GM13976 (cell line): ENCODE measurements at places on chromosomes 7 and 10.

DNA sequence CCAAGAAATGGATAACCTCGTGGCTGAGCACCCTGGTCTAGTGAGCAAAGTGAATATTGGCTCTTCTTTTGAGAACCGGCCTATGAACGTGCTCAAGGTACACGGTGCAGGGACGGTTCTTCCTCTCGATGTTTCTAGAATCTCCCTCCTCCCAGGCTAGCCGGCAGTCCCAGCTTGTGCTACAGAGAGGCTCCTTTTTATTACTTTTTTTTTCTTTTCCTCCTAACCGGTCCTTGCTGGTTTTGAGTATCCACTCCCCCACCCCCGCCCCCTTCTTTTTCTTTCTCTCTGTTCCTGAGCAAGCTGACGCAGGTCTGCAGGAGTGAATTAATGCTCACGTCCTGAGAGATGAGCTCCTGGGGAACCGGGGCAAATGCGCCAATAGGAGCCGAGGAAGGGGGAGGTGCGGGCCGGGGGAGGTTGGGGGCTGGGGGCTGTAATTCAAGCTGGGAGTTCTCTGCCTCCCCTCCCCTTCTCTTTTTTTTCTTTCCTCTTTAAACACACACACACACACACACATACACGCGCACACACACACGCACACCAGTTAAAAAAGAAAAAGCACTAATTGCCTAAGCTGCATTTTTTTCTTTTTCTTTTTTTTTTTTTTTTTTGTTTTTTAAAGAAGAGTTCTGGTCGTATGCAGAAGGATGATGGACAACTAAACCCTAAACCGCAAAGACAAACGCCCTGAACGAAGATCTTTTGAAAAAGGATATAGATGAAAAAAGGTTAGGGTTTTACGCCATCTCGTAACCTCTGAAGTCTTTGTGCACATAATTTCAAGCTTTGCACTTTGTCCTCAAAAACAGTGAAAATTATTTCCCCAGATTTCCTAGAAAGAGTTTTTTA lies 6.6 kb downstream of the CPA2 start:
- DNase-seq = peak; percentile 45

- DNase-seq = no peak
Measured at GRCh38 chr10:29280488-29280840, 8.4 kb upstream of the LYZL1 start.

DNA sequence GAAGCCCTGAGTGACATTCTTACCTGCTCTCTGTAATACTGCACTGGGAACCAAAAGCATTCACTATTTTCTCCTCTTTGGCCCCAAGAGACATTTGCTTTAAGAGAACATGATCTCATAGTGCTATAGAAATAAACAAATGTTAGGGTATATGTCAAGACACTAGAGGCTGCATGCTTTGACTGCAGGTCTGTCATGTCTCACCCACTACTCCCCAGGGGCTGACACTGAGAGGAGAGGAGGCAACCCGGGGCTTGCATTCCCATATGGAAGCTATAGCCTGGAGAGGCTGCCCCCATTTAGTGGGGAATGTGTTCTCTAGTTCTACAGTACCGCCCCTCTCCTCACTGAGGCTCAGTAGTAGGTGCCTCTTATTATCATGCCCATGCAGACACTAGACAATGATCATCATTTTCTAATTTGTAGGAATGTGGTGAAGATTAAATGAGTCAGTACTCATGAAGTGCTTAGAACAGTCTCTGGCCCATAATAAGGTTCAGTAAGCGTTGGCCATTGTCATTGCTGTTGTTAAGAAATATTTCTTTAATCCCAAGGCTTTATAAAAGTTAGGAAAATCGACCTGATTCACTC lies 4.9 kb upstream of the SLF2 start:
- no peak for DNase-seq

- no peak for DNase-seq
Measured at GRCh38 chr10:24428410-24428782, 219.5 kb downstream of the KIAA1217 start.

- no peak for DNase-seq
Measured at GRCh38 chr10:33412241-33412640, 77.8 kb upstream of the NRP1 start.

DNA sequence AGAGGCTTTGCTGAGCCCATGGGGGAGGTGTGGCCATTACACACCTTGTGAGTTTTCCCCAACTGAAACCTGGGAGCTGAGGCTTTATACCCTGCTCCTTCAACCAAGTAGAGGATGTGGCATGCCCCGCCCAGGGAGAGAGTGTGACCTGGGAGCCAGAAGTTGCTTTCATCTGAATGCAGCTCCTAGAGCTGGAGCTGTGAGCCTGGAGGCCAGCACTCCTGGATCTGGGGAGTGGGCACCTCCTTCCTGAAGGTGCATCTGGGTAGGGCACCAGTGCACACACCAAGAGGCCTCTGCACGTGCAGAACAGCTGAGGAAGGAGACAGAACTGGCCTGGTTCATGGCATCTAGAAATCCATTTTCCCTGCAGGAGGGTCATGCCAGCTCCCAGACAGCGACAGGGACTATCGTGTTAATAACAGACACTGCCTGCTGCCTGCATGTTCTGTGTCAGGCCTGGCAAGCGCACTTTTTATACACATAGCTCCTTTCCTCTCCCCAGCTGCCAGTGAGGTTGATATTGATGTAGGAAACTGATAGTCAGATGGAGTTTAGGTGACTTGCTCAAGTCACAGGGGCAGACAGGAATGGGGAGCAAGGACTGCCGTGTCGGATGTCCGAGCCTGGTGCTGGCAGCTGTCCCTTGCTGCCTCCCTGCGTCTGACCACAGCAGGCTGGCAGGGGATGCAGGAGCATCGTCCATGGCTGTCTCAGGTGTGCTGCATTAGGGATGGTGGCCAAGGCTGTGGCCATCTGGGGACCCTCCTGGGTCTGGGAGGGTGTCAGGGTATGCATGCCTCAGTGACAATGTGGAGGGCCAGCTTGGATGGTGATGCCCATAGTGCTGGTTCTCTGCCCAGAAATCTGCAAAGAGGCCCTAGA lies 189.9 kb upstream of the CXCL12 start:
- DNase-seq = no peak

GRCh38 chr7:34242391-34242790 lies 337.1 kb downstream of the BMPER start:
- DNase-seq = no peak

- no peak for DNase-seq
Measured at GRCh38 chr7:157541295-157542067, 204.7 kb downstream of the DNAJB6 start.

DNA sequence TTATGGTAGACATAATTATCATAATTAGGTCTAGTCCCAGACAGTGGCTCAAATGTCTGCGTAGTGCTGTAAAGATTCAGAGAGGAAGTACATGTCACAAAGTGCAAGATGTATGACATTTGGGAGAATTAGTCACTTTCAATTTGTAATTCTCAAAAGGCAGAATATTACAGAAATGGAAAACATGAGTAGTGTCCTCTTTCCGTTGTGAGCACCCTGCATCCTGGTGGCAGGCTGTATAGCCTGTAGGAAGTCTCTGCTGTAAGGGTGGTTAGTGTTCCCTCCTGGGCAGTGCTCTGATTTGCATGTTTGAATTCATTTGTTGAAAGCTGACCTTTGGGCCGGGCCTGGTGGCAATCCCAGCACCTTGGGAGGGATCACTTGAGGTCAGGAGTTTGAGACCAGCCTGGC lies 17.0 kb downstream of the CDK14 start:
- peak; percentile 43 for DNase-seq

GRCh38 chr7:111985798-111986197 lies 220.4 kb downstream of the DOCK4 start:
- DNase-seq = no peak

GRCh38 chr10:105774881-105775280 lies 1133.8 kb downstream of the SORCS3 start:
- DNase-seq = no peak

GRCh38 chr7:105815576-105815975 lies 60.8 kb downstream of the ATXN7L1 start:
- DNase-seq = no peak
